ENCODE measurements at places on chromosomes 16 and 17.
A peak's percentile ranks its signal among the peaks of the same experiment; 100 is the strongest.

GRCh38 chr16:3879258-3879886 is 1.1 kb downstream of the CREBBP start:
- peak; percentile 18 for DNase-seq

- no peak for DNase-seq
Observed at GRCh38 chr17:60888812-60889709, 211.4 kb downstream of the BCAS3 start.

- DNase-seq, result no peak
Observed at GRCh38 chr17:64343833-64344637, 46.6 kb downstream of the PECAM1 start.

- DNase-seq, result no peak
Observed at GRCh38 chr17:68349157-68349556, 57.9 kb downstream of the ARSG start.

DNA sequence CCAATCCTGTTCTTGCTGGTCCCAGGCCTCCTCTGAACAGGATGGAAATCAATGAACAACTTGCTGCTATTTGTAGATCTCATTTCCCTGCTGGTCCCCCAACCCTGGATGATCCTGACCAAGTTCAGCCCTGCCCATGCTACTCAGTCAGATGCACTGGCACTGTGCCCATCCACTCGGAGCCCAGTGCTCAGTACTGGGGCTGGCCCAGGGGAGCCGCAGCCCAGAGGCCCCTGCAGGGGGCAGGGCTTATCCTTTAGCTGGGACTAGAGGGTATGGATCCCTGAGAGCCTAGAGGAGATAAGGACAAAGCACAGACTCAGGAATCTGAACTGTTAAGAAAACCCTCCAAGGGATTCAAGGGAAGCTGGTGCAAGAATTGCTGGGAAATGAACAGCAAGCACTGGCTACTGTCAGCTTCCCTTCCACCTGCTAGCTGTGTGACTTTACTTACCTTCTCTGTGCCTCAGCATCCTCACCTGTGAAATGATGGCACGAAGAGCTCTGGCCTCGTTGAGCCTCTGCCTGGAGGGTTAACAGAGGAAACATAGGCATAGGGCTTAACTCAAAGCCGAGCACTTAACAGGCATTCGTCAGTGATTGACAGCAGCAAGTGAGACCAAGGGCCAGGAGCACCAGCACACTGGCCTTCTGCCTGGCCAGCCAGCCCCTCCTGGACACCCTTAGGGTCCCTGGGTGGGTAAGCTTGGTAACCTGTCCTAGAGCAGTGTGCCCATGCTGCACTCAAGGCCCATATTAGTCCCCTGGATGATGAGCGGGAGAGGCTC is 29.8 kb upstream of the C1QL1 start:
- DNase-seq, result no peak

DNA sequence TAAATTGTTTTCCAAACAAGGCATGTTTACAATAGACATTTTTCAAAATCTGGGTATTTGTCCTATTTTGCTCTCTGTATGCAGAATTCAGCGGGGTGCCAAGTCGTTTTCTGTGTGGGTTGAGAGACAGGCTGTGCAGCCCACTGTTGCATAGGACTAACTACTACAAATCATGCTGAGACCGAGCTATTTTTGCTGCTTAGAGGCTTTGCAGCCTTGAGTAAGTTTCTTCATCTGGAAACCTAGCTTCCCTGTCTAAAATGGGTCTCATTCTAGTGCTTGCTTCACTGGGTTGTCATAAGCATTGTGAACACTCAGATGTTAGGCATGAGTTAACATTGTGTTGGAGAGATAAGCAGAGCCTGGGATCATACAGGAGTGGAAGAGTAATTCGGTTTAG is 1.3 kb downstream of the PRPSAP2 start:
- DNase-seq, result no peak

DNA sequence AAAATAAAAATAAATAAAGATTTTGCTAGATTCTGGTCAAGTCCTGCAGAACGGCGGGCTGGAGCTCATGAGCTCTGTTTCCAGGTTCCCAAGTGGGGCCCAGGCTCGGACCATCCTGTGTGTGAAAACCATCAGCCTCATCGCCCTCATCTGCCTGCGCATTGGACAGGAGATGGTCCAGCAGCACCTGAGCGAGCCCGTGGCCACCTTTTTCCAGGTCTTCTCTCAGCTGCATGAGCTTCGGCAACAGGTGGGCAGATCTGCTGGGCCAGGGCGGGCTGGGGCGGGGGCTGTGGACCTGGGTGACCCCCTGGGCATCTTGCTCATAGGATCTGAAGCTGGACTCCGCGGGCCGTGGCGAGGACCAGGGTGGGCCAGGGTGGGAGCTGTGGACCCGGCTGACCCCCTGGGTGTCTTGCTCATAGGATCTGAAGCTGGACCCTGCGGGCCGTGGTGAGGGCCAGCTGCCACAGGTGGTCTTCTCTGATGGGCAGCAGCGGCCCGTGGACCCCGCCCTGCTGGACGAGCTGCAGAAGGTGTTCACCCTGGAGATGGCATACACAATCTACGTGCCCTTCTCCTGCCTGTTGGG is 7.8 kb downstream of the WDR81 start:
- no peak for DNase-seq

- no peak for DNase-seq
Observed at GRCh38 chr17:13792314-13792713, 190.6 kb upstream of the HS3ST3A1 start.

DNA sequence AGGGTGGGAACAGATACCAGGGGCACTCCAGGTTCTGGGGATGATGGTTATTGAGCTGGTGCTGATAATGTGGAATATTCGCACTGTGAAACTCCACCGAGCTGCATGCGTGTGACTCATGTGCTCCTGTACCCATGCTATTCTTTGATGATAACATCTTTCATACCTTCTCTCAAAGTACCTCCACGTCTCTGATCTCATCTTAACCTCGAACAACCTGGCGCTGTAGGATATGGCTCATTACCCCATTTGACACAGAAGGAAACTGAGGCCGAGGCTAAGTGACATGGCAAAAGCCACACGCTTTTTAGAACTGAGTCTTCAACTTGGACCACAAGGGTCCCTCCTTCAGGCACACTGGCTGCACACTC is 30.2 kb upstream of the MRPS23 start:
- no peak for DNase-seq

GRCh38 chr16:75116081-75116910 is at the start of gene LDHD:
Gene LDHD, minus strand, starts transcription at chr16:75116780. Its CDS starts 60 bp downstream, at chr16:75116720.
- DNase-seq, result no peak

- DNase-seq, result no peak
Observed at GRCh38 chr17:55763856-55764255, 13.0 kb downstream of the PCTP start.

DNA sequence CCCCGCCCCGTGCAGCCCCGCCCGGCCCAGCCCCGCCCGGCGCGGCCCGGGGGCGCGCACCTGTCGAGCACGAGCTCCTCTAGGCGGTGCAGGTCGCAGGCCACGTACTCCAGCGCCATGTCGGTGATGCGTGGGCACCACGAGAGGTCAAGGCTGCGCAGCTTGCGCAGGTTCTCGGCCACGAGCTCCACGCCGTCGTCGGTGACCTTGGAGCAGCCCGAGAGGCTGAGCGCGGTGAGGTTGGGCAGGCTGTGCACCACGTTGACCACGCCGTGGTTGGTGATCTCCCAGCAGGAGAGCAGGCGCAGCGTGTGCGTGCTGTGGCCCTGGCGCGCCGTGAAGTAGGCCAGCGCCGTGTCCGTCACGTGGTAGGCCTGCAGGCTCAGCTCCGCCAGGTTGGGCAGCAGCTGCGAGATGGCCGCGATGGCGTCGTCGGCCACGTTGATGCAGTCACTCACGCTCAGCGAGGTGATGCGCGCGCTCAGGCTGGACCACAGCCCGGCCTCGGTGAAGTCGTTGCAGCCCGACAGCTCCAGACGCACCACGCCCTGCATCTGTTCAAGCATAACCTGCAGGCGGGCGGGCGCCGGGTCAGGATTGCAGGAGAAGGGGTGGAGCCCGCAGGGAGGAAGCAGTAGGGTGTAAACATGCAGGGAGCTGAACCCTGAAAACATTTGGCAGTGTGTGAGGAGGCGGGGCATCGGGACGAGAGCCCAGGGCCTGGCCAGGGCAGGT is 5.3 kb upstream of the WDR24 start:
- DNase-seq, result peak; percentile 70

DNA sequence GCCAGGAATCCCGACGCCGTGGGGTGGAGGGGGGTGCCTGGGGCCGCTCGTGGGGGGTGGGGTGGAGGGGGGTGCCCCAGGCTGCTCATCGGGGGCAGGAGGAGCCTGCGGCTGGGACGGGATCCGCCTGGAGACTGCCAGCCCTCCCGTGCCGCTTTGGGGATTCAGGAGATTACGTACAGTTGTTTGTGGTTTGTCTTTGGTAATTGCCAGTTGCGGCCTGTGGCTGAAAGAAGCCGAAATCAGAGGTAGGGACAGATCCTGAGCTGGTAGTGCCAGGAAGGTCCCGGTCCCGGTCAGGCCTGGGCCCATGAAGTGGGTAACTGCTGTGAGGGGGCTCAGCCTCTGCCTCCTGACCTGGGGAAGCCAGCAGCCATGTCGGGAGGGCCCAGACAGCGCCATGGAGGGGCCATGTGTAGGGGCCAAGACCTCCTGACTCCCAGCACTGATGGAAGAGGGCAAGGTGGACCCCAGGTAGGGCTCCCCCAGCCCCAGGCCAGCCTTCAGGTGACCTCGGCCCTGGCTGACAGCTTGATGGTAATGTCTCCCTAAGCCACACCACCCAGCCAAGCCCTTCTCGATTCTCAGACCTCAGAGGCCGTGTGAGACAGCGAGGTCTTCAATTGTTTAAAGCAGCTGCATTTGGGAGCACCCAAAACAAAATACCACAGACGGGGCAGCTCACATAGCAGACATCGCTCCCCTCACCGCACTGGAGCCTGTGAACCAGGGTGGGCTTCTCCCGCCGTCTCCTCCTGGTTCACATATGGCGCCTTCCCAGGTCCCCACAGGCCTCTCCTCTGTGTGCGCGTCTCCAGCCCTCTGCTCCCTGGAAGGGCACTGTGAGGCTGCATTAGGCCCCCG is 34.9 kb upstream of the SSTR5 start:
- DNase-seq, result no peak

DNA sequence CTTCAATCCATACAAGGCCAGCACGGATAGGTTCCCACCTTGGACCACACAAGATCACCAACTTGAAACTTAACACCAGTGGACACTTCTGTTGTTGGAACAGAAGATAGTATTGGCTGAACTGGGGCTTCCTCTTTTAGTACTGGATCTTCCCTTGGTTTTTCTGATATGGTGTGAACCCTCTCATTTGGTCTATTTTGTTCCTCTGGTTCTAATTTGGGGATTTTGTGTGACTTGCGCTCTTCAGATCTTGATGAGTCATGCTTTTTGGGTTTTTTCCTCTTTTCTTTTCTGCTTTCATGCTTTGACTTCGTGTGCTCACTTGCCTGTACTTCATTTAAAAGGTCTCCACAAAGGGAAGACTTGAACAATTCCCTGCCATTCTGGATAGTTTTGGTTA is 39.0 kb downstream of the SOST start:
- no peak for DNase-seq

- no peak for DNase-seq
Observed at GRCh38 chr16:57534881-57535658, 1.3 kb downstream of the CCDC102A start.

DNA sequence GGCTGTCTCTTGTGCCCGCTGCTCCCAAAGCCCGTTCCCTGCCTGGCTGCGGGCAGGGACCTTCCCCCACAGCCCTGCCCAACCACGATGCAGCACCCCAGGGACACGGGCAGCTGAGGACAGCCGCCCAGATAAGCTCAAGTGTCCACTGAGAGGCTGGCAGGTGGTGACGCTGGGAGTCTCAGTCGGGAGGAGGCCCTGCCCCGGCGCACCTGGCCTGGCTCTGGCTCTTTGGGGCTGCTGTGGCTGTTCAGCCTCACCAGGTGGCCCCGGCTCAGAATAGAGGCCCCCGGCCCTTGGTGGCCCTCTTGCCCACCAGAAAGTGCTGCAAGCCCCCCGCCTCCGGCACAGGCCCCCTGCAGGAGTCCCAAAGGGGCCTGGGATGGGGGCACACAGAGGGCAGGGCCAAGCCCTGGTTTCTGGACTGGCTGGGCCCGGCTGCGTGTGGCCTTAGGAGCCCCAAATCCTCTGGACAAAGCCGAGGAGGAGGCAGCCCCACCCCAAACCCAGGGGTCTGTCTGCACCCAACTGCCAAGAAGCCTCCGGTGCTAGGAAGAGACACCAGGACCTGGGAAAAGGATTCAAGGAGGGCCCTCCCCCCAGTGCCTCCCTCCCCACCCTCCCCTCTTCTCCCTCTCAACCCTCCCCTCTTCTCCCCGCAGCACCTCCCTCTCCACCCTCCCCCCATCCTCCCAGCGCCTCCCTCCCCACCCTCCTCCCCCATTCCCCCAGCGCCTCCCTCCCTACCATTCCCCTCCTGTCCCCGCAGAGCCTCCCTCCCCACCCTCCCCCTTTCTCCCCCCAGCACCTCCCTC is 5.3 kb downstream of the NTHL1 start:
- DNase-seq, result no peak

GRCh38 chr16:79874391-79874790 is 273.9 kb upstream of the MAF start:
- no peak for DNase-seq

DNA sequence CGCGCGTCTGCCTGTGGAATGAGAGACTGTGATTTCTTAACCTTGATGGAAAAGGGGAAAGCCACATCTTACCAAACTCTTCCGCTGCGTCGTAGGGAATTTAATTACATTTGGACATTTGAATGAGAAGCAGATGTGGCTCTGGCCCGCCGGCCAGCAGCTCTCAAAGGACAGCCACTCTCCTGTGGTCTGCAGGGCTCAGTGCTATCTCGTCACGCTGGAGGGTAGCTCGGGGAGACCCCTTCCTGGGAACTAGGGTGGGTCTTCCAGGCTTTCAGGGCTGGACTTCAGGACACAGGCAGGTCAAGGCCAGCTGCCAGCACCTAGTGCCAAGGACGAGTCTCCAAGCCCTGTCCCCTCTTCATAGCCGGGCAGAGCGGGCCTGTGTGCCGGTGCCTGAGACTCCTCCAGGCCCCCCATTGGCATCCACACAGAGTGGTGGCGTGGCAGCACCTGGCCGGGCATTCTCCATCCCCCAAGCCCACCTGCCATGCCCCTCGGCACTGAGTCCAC is 15.9 kb upstream of the TBX2 start:
- no peak for DNase-seq

DNA sequence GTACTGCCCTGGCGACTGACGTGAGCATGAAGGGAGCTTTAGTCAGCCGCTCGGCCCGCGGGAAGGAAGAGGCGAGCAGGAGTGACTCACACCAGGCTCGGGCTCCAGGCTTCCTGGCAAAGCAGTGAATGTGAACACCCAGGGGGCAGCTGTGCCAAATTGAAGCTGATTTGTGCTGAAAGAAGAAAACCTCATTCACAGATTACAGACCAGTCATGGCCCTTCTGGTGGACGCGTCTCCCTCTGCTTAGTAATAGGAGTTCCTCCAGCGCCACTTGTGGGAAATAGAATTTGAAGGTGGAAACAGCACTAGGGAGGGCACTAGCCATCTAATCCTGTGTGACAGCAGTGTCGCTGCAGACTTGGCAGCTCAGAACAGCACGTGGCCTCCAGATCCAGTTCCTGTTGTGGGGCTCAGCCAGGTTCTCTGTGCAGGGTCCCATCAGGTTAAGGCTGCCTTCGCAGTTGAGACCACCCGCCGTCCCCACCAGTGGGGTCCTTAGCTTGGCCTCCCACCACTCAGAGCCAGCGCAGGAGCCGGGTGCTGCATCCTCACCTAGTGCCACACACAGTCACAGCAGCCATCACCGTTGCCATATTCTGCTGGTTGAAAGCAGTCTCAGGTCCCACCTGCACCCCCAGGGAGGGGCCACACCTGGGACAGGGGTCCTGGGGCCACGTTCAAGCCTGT is 164.5 kb upstream of the CHMP6 start:
- no peak for DNase-seq

GRCh38 chr17:72467841-72468653 is 347.2 kb downstream of the SOX9 start:
- DNase-seq, result no peak

Measured in activated CD8-positive, alpha-beta memory T cell treated with anti-CD3 and anti-CD28 coated beads, Interleukin-2, amount 50 U/mL, for 4 hours (primary cell).